ENCODE measurements at places on chromosomes 1 and 21.

DNA sequence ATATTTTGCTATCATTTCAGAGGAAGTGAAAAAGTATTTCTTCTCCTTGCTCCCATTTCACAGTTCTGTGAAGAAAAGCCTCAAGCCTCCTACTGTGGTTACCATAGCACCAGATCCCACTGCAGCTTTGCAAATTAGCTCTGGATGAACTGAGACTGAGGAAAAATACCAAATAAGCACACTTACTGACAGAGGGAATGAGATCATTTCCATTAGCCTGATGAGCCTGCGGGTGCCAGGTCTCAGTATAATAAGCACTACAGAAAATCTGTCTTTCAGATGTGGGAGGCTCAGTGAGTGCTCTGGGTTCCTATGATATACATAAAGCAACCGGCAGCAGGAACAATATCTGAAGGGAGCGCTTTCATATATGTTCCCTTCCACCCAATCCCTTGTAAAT, 21.4 kb downstream of the XKR8 start:
- no peak for DNase-seq

- no peak for DNase-seq
Observed at GRCh38 chr1:244231193-244231571, 180.1 kb downstream of the ZBTB18 start.

- no peak for DNase-seq
Observed at GRCh38 chr1:22830757-22831340, 120.2 kb downstream of the EPHB2 start.

- DNase-seq, result no peak
Observed at GRCh38 chr1:113783254-113784103, 24.2 kb upstream of the PHTF1 start.

GRCh38 chr1:85624361-85624760, 43.8 kb downstream of the CCN1 start:
- no peak for DNase-seq

- no peak for DNase-seq
Observed at GRCh38 chr1:23081376-23081775, 62.1 kb downstream of the KDM1A start.

DNA sequence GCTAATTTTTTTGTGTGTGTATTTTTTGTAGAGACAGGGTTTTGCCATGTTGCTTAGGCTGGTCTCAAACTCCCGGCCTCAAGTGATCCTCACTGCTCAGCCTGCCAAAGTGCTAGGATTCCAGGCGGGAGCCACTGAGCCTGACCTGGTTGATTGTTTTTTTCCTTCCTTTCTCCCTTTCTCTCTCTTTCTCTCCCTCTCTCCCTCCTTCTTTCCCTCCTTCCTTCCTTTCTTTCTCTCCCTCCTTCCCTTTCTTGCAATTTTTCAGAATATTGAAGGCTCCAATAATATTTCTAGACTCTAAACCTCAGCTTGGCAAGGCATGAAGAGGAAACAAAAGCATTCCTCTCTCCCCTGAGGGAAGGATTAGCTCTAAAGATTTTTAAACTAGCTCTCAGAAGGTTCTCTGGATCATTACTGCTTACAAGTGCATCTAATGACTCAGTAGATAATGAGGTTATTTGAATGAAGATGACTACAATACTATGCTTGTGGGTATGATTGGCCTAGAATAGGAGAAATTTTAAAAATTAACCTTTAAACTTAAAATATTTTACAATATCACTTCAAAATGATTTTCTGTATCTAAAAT, 68.5 kb upstream of the GADD45A start:
- DNase-seq, result no peak

- no peak for DNase-seq
Observed at GRCh38 chr1:8733484-8733883, 84.0 kb downstream of the RERE start.

GRCh38 chr1:107545879-107546278, 405.0 kb downstream of the NTNG1 start:
- DNase-seq, result no peak

DNA sequence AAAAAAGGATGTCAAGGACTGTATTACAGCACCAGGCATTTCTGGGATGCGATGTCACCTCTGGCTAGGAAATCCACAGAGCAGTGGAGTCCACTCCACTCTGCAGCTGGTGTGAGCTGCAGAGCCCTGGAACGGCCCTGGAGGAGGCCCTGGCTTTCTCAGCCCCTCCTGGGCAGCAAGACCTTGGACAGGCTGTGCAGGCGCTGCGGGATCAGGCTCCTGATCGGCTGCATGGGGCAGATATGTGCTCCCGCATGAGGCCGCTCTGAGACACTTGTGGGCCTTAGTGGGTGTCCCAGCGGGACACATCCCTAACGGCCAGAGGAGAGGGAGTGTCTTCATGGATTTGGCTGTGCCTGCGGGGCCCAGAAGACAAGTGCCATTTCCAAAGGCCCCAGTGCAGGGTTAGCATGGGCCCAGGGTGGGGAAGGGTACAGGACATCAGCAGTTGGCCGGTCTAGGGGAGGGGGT, 6.2 kb downstream of the DNMT3L start:
- DNase-seq, result no peak

DNA sequence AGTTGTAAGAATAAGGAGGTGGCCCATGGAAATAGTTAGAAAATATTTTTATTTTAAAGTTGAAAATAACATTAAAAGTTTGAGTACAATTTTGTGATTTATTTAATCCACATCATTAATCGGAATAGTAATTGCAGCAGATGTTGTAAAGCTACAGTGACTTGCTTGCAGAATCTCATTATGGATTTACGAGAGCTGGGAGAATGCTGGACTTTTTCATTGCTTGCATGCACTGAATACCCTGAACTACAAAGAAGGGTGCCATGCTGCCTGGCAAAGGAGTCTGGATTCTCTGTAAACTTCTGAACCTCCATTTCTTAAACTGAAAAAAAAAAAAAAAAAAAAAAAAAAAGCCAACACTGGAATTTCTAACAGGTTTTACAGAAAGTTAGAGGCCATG, 26.5 kb downstream of the WDR64 start:
- DNase-seq, result no peak

GRCh38 chr1:109190189-109190588, 23.5 kb upstream of the SARS1 start:
- no peak for DNase-seq

DNA sequence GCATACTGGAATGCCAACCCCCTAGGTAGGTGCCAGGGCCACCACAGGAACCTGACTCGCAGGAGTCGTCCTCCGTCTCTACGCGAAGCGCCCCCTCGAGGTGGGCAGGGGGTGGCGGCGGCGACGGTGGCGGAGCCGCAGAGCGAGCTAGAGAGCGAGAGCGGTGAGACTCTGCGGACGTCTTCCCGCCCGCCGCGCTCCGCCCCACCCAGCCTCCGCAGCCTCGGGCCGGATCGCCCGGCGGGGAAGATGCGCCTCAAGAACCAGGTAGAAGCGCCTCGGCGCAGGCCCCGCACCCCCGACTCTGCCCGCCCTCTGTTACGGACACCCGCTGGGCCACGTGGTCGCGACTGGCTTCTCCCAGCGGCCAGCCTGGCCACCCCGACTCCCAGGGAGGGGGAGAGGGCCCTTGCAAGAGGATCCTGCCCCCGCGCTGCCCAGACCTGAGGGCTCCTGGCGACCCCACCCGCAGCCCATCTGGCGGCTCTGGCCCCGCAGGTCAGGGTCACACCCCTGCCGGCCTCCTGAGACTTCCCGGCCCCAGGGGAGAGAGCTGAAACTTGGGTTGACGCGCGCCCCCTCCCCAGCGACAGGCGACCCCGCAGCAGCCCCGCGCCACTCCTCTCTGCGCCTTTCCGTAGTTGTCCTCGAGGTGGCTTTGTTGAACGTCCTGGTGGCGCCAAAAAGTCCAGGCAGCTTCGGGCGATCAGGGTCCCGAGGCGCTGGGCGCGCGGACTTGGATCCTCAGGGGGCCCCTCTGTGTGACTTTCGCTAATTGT, 24.4 kb upstream of the AGBL4 start:
- no peak for DNase-seq

GRCh38 chr21:20882462-20883407, 115.5 kb upstream of the NCAM2 start:
- peak; percentile 28 for DNase-seq

- DNase-seq, result no peak
Observed at GRCh38 chr1:37945251-37945650, 1.6 kb downstream of the INPP5B start.

GRCh38 chr1:11970441-11971185, 9.6 kb upstream of the MFN2 start:
- DNase-seq, result no peak

GRCh38 chr1:93919780-93920179, 10.6 kb upstream of the GCLM start:
- DNase-seq, result no peak

GRCh38 chr1:151809290-151809984, 4.2 kb upstream of the LINGO4 start:
- DNase-seq, result no peak

- DNase-seq, result no peak
Observed at GRCh38 chr1:3717041-3717714, 35.1 kb upstream of the CCDC27 start.

DNA sequence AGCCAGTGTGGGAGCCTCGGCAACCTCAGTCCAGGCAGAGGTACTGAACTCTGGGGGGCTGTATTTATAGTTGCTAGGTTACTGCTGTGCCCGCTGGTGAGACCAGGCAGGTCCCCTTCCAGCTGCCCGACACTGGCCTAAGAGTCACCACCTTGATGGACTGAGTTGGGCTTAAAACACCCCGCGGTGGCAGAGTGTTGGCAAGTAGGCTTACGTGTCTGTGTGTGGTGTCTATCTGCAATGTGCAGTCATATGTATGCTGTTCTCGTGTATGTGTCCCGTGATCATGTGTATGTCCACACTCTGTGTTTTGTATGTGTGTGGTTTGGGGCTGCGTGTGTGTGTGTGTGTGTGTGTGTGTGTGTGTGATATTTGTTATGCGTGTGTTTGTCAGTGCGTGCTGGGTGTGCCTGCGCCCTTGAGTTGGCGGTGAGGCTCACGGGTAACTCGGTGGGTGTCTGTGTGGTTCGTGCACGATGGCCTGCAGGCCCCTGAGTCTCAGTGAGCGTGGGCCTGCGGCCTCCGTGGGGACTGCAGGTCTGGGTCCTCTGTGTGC, 65.5 kb downstream of the MEF2D start:
- no peak for DNase-seq

- no peak for DNase-seq
Observed at GRCh38 chr1:25219661-25220251, 12.5 kb downstream of the SYF2 start.

- no peak for DNase-seq
Observed at GRCh38 chr1:2407166-2407990, 5.0 kb downstream of the PEX10 start.

GRCh38 chr1:220487297-220487820, 40.6 kb upstream of the MARK1 start:
- peak; percentile 37 for DNase-seq

DNA sequence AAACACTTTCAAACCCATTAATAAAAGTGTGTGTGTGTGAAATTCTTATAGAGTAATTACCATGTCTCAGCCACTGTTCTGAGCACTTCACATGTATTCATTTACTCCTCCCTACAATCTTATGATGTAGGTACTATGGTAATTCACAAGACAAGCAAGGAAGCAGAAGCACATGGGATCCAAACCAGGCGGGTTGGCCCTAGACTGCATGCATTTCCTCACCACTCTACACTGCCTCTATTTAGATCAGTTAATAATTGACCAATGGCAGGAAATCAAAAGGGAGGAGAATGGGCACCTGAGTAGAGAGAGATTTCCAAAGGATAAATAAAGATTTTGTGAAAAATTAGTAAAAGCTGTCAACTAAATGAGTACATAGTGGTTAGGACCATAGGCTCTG, 15.7 kb downstream of the MAP3K21 start:
- no peak for DNase-seq

- no peak for DNase-seq
Observed at GRCh38 chr1:199287647-199288046, 648.8 kb downstream of the PTPRC start.

DNA sequence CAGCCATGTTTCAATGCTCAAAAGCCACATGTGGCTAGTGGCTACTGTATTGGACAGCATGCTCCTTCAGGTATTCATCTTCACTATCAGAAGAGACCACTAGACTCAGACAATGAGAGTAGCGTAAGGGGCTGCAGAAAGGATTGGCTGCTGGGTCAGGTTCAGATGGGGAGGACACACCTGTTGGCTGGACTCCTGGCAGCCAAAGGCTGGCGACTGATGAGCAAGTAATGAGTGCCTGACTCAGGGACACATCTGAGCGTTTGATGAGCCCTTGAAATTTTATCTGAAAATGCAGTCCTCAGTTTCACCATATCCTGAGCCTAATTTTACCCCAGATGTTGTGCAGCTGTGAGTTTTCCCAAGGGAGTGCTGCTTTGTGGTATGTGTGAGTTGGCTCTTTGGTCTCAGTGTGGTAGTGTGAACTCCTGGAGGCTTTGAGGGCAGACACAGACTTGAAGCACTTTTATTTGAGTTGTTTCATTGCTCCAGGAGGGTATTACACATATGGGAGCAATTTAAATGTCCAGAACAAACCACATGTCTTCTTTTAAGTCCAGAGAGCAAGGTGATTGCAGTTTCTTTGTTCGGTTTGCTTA, 9.6 kb downstream of the ST6GALNAC3 start:
- DNase-seq, result no peak

- no peak for DNase-seq
Observed at GRCh38 chr1:236023926-236024565, 40.8 kb downstream of the NID1 start.

- DNase-seq, result no peak
Observed at GRCh38 chr1:107653005-107653404, 312.0 kb downstream of the VAV3 start.

GRCh38 chr1:211912038-211912437, 81.5 kb upstream of the LPGAT1 start:
- no peak for DNase-seq

DNA sequence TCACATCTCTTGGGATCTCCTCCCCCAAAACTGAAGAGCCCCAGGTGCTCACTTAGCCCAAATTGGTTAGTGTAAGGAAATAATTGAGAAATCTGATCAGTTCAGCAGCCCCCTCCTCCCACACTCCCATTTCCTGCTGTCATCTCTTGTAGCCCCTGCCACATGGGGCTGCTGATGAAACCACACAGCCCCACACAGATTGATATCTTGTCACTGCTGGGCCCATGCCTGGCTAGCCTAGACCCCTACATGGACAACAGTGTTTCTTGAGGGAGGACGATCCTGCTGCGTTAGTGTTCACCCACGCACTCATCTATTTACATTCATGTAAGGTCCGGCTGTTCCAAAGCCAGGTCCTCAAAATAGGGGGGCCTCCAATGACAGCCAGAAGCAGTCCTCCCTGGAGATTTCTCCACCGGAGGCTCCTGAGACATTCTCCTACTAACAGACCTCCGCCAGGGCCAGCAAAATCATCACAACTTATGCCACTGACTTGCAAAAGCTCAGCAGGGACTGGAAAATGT, 23.9 kb upstream of the RXRG start:
- DNase-seq, result no peak

Measured in left renal cortex interstitium (tissue), 4 donors.